C1 segment of cervical spinal cord (tissue), 14 donors: ENCODE measurements at places on chromosomes 13 and 19.

- DNase-seq, result no peak
Measured at GRCh38 chr13:99289674-99290337, 17.4 kb downstream of the GPR183 start.

- no peak for DNase-seq
Measured at GRCh38 chr13:38008636-38009035, 139.1 kb upstream of the TRPC4 start.

DNA sequence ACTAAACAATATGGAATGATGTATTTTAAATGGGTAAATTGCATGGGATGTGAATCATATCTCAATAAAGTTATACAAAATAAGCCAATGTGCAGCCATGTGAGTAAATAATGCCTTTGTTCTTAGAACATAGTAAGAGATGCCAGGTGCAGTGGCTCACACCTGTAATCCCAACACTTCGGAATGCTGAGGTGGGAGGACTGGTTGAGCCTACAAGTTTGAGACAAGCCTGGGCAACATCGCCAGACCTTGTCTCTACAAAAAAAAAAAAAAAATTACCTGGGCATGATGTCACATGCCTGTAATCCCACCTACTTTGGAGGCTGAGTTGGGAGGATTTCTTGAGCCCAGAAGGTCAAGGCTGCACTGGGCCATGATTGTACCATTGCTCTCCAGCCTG is 230.7 kb downstream of the RFC3 start:
- DNase-seq, result no peak

- no peak for DNase-seq
Measured at GRCh38 chr13:96796091-96796633, 198.1 kb downstream of the OXGR1 start.

GRCh38 chr13:88103824-88104223 is 432.7 kb downstream of the SLITRK5 start:
- no peak for DNase-seq

DNA sequence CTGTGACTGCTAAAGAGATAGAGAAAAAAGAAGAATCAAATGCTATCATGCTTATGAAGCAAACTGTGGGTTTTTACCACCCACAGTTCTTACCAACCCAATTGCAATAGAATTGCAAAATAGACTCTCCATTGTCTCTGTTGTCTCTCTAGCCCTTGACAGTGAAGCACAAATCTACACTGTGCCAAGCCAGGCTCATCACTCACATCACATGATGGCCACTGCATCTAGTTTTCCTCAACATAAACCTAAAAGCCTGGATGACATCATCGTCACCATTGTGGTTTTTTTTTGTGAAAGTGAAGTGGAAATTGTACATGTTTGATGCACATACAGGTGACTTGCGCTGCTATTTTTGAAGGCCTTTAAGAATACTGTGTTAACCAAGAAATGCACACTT is 56.1 kb downstream of the KL start:
- no peak for DNase-seq

GRCh38 chr19:12265921-12266704 is 28.6 kb downstream of the ZNF44 start:
- DNase-seq, result no peak

- no peak for DNase-seq
Measured at GRCh38 chr19:33134571-33135041, 2.7 kb downstream of the WDR88 start.

GRCh38 chr13:42574435-42575311 is 721 bp downstream of the TNFSF11 start:
- DNase-seq, result no peak

DNA sequence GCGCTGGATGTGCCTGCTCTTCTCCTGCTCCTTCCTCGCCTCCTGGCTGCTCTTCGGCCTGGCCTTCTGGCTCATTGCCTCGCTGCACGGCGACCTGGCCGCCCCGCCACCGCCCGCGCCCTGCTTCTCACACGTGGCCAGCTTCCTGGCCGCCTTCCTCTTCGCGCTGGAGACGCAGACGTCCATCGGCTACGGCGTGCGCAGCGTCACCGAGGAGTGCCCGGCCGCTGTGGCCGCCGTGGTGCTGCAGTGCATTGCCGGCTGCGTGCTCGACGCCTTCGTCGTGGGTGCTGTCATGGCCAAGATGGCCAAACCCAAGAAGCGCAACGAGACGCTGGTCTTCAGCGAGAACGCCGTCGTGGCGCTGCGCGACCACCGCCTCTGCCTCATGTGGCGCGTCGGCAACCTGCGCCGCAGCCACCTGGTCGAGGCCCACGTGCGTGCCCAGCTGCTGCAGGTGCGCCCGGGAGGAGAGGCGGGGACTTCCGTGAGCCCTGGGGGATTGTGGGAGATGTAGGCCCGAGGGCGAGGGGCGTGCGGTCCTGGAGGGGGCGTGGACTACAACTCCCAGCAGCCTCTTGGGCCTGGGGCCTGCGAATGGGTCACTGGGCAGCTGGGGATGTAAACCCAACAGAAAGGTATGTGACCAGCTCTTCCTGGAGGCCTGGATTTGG is 6.7 kb downstream of the KCNJ14 start:
- no peak for DNase-seq

DNA sequence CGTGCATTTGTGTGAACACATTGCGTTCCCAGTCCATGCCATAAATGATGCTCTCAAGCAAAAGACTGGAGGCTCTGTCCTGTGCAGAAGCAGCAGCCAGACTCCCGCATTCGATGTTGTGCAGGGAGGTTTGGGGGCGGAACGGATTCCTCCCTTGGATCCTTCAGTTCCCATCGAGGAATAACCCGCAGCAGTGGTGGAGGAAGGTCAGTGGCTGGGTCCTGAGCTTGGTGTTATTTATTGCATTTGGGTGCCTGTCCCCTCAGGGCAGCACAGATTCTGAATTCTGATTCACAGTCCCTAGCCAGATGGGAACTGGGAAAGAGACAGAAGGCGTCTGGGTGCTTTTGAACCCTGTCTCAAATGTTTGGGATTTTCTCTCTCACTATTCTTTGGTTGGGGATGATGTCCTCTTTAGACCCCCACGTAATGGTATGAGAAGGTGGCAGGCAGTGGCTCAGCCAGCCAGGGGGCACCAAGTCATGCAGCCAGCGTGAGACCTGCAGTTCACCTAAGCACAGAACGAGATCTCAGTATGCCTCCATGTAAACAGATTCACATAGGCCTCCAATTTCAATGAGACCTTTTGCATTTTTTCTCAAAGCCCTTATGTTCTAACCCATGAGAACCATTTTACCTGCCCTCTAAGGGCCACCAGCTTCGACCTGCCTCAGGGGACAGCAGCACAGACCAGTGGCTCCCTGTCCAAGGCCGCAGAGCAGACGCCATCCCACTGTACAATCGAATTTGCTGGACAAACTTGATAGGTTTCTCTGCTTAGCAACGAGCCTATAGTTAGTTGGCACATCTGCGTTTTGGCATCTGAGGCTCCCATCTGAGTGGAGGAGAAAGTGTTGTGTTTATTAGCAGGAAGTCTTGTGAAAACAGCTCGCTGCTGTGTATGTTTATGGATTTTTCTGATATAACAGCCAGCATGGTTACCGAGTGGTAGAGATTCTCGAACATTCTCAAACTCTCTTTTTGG is 17.8 kb downstream of the KCTD15 start:
- DNase-seq, result no peak
